ENCODE measurements at places on chromosomes 3 and 15.

DNA sequence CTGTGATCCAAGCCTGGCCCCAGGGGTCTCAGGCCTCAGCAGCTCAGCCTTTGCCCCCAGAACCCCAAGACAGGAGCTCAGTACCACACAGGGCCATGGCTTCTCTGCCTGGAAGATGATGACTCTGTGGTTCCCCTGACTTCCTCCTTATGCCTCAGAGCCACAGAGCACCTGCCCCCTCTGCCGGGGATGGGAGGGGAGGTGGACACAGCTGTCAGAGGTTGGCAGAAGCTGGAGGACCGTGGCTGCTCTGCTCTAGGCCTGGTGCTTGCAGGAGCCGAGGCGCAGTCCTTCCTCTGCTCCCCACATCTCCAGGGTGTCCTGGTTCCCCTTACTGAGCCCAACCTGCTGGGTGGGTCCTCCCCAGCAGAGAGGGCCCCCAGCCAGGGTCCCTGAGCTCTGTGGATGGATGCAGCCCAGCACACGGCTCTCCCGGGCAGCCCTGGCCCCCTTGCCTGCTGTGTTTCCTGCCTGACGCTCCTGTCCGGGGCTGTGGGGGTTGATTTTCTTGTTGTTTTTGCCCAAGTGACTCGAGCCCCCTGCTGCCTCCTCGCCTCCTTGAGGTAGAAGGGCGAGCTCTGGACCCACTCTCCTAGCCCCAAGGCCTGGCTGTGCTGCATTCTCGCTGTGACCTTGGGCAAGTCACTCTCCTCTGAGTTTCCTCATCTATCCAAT, 36.6 kb downstream of the PSTPIP1 start:
- DNase-seq: peak; percentile 37

- DNase-seq: no peak
Measured at GRCh38 chr3:109702976-109703375, 365.6 kb upstream of the DPPA4 start.

- DNase-seq: peak; percentile 15
Measured at GRCh38 chr3:136120373-136121348, 75.5 kb downstream of the MSL2 start.

DNA sequence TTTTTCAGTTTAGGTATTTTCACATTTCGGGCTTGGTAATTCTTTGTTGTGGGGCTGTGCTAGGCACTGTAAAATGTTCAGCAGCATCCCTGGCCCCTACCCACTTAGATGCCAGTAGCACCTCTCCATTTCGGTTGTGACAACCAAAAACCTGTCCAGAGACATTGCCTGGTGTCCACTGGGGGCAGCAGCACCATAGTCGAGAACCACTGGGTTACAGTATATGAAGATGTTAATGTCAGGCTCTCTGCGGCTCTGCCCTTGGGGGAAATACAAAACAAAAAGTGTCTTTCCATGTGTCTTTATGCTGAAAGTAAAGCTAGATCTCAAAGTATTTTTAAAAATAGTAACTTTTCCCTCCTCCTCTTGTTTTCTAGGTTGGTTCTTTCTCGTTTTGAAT, 177.2 kb downstream of the ITPR1 start:
- DNase-seq: peak; percentile 13

DNA sequence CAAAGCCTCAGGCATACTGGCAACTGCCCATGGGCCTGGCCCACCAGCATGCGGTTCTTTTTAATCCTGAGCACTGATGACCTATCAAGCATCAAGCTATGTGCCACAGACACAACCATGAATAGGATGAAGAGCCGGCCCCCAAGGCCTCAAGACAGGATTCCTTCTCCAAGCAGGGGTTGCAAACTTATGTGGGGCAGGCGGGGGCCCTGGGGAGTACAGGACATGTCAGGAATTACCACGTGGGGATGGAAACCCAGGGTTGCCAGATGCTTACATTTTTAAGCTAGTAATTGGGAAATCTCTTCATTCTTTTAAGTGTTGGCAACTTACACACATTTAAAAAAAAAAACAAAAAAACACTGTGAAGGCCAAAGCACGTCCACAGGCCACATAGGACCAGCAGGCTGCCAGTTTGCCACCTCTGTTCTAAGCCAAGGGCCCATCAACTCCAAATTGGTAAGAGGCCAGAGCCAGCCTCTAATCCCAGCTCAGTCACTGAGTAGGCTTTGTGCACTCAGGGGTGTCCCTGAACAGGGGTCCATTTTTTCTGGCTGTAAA, 32.8 kb downstream of the BDH1 start:
- no peak for DNase-seq

DNA sequence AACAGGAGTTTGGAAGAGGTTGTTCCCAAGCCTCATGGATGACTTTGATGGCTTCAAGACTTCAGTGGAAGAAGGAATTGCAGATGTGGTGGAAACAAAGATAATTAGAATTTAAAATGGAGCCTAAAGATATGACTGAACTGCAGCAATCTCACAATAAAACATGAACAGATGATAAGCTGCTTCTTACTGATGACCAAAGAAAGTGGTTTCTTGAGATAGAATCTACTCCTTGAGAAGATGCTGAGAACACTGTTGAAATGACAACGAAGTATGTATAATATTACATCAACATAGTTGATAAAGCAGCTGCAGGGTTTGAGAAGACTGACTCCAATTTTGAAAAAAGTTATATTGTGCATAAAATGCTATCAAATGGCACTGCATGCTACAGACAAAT, 21.2 kb downstream of the MYO9A start:
- DNase-seq: no peak

DNA sequence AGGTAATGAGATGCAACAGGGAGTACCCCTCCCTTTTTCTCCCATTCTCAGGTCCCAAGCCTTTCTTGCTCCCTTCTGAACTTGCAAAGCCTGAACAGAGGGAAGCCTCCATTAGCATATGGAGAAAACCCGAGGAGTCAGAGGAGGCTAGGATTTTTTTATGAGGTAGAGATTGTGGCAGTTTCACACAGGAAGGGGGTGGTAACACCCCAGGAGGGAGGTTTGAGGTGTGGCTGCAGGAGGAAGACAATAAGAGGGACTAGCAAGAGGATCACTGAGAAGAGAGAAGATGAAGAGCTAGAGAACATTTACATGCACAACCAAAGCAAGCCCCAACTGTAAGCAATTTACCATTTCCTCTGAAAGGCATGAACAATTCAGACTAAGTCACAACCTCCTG, 322.7 kb downstream of the SV2B start:
- DNase-seq: no peak

DNA sequence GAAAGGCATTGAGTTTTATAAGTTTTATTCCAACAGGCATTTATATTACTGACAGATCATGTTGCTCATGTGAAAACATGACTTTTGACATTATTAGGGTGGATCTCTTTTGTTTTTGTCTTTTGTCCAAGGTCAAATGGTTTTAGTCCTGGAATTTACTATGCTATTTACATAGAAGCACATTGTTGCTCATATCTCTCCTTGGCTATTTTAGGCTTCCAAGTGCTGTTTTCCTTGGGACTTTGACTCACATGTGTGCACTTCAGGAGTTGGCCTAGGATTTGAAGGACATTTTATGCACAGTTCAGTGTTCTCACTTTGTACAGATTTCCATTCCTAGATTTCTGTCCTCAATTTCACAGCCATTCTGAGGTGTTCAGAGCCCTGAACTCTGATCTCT, 225.7 kb downstream of the PYDC2 start:
- no peak for DNase-seq

DNA sequence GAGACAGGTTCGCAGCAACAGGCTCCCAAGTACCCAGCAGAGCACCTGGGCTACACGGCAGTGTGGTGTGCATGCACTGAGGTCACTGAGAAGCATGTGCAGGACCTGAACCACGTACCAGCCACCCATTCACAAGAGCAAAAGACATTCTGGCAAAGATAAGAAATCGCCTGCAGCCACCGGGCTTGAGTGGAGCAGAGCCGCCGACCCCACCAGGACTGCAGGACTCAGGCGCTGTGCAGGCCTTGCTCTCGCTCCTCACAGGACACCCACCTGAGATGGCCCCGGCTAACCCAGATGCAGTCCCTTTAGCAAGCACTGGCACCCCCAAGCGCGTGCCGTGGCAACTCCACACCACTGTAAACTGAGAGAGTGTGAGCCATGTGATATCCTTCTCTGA, 32.3 kb upstream of the OCA2 start:
- DNase-seq: no peak

- no peak for DNase-seq
Measured at GRCh38 chr15:25728816-25729215, 134.3 kb downstream of the ATP10A start.

- DNase-seq: no peak
Measured at GRCh38 chr3:74080056-74080461, 455.3 kb upstream of the PDZRN3 start.

DNA sequence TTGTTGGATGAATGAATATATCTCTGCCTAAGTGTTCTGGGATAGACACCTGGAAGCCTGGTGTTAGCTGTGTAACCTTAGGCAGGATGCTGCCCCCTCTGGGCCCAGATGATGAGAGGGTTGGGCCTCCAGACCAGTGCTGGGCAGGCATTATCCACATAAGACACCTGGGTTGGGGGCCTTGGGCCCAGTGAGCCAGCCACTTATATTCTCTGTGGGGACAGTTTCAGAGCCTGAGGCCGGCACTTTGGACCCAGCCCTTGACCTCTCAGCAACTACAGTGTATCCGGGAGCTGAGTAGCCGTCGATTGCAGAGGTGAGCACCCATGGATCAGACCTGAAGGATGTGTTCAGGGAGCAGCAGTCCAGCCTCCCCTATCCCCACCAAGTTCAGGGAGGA, 2.2 kb downstream of the HEMK1 start:
- no peak for DNase-seq

GRCh38 chr15:27045796-27046195, 74.8 kb downstream of the GABRG3 start:
- DNase-seq: no peak

DNA sequence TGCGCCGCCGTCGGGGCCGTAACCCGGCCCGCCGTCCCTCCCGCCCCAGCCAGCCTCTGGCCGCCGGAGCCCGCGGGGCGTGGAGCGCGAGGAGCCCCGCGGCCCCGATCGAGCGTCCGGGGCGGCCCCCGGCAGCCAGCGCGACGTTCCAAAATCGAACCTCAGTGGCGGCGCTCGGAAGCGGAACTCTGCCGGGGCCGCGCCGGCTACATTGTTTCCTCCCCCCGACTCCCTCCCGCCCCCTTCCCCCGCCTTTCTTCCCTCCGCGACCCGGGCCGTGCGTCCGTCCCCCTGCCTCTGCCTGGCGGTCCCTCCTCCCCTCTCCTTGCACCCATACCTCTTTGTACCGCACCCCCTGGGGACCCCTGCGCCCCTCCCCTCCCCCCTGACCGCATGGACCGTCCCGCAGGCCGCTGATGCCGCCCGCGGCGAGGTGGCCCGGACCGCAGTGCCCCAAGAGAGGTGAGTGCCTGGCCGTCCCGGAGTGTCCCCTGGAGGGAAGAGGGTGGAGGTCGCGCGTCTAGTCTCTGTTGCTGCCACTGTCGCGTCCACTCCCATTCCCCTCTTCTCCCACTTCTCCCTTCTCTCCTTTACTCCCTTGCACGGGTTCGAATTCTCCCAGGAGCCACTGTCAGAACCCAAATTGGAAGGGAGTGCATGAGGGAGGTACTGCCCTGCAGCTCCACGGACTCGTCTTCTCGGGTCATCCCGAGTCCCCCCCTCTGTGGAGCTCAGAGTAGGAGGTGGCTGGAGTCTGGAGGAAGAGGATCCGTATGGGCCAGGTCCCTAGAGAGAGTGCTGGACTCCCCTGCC, 585 bp downstream of the CSK start:
- DNase-seq: no peak

- no peak for DNase-seq
Measured at GRCh38 chr15:80674245-80674614, 20.9 kb upstream of the ABHD17C start.

GRCh38 chr3:133270631-133271030, 129.2 kb upstream of the BFSP2 start:
- DNase-seq: no peak

DNA sequence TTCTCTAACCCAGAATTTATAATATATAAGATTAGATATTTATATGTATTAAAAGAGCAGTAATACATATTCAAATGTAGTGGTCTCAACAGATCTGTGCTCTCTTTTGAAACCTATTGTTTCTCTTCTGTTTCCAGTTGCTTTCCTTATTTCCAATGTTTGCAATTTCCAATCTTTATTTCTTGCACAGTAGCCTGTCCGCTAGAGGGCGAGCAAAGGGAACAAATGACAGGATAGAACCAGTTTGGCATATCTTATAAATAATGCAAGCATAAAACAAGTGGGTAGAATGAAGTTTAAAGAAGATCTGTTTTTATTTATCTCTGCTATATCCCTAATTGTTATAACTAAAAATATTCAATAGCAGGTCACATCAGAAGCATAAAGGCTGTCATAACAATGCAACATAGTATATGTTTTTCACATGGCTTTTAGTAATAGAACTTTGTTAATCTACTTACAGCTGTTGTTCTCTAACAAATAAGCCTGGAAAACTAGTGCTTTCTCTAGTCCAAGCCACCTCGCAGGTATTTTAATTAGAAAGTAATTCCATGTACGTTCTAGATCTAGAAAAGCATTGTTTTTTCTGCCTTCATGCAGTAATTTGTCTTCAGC, 15.1 kb upstream of the TCAIM start:
- DNase-seq: peak; percentile 23

DNA sequence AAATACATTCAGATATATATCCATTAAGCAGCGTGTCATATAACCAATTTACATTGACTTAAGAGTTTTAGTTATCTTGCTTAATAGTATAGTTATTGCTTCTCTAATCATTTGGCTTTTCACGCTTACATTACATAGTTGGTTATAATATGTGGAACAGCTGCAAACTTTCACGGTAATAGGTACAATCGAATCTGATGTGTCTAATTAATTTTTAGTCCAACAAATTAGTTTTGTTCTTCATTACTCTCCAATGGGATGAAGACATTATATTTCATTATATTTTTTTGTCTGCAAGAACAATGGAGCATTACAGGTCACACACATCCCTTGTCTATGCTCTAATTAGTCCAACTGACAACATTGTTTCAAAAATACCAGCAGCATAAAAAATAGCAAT, 546.3 kb downstream of the ROBO2 start:
- DNase-seq: no peak

DNA sequence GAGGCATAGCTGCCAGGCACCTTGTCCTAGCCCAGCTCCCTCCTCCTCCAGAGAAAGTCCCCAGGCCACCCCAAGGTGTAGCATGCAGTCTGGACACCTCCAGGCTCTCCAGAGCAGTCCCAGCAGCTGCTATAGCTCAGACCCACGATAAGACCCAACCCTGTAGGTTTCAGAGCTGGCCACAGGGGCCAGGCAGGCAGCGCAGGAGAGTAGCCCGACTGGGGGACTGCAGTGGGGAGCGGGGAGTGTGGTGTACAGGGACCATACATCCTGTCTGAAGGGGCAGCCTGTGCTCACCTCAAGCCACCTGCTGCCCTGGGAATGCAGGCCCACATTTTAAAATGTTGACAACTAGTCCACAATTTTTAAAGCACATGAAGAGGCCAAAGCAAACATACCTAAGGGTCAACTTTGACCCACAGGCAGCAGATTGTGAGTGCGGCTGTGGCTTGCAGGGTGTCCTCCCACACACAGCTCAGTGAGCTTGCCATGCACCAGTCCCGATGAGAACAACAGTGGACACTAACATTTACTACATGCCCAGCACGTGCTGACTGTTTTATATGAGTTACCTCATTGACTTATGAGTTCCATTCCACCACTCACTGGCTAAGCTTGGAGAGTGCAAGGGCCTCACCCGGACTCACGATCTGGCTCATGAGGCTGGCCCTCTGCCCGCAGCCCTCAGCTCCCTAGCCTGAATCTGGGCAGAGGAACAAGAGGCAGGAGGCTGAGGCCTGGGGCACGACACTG, 81.4 kb downstream of the DNAJB8 start:
- DNase-seq: peak; percentile 90

Data from NCI-H226 (cell line).